Thymus (tissue), 14 donors: ENCODE measurements at places on chromosomes 1 and 21. TPM values are rescaled to one million over a fixed set of nuclear protein-coding genes. Genes with fewer than 3 reads are reported as not detected.

The DPYD gene
- polyA plus RNA-seq: 13.1 TPM

The CFHR2 gene
- polyA plus RNA-seq: not detected

The CATSPERE gene
- polyA plus RNA-seq: 1.3 TPM

The KRTAP8-1 gene
- polyA plus RNA-seq: 0.16 TPM

The NADK gene
- 60.0 TPM for polyA plus RNA-seq

The GBP7 gene
- polyA plus RNA-seq: 0.16 TPM

The SYT11 gene
- polyA plus RNA-seq: 3.3 TPM
